Heart left ventricle (tissue), 16 donors: ENCODE measurements at places on chromosomes 12 and 14. TPM values are rescaled to one million over a fixed set of nuclear protein-coding genes. Genes with fewer than 3 reads are reported as not detected.

DNA sequence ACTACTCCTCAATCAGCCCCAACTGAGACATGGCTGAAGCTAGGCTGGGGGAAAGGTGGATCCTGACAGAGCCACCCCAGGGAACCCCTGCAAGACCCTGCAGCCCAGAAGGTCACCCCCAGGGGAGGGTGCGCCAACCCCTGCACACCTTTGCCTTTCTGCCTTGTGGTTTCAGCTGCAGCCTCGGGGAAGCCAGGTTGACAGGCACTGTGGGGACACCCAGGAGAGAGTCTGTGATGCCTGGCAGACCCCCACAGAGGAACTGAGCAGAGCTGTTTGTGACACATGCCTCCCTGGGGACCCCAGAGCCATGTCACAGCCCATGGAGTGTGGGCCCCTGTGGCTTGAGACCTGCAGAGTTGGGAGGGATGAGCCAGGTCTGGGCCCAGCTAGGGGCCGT, 11.8 kb upstream of the HHIPL1 start:
- no peak for DNase-seq

The RDH12 gene
- total RNA-seq: not detected

- no peak for DNase-seq
Observed at GRCh38 chr12:27257104-27257843, 13.2 kb downstream of the STK38L start.

The LRRC10 gene
- total RNA-seq: 7.4 TPM

GRCh38 chr12:39619316-39619659, 315 bp downstream of the ABCD2 start:
- no peak for DNase-seq

The LRFN5 gene
- total RNA-seq: 0.28 TPM

The DCD gene
- total RNA-seq: not detected

DNA sequence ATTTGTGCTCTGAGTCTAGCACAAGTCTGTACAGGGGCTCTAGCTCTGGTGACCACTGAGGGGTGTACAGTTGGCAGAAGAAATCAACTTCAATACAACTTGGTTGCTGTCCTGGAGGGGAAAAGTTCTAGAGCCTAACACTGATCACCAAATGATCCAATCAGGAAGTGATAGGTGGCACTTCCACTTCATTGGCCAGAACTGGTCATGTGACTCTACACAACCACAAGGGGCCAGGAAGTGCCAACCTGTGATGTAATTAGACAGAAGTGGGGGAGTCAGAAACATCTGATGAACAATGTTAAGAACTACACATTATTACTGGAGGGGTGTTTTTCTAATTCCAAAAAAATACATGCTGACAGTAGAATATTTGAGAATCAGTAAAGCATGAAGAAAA, 401.6 kb downstream of the VRK1 start:
- DNase-seq: no peak

The PPP4R4 gene
- total RNA-seq: not detected

- no peak for DNase-seq
Observed at GRCh38 chr12:15684896-15685658, 104.1 kb downstream of the EPS8 start.

GRCh38 chr14:51925980-51926379, 63.4 kb upstream of the RTRAF start:
- no peak for DNase-seq

GRCh38 chr14:64912261-64912660, 2.0 kb upstream of the CHURC1 start:
- DNase-seq: no peak

- DNase-seq: no peak
Observed at GRCh38 chr12:111586986-111587385, 12.1 kb downstream of the ATXN2 start.

DNA sequence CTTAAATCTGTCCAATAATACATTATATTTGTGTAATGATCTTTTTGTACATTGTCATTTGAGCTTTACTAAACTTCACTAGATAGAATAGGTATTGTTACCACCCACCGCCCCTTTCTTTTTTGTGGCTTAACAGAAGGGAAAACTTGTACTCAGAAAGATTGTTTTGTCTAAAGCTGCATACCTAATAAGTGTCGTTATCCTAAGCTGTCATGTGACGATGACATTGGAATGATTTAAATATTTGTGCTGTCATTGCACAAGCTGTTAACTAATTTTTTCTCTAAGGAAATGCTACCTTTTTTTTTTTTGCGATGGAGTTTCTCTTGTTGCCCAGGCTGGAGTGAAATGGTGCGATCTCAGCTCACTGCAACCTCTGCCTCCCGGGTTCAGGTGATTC, 3.6 kb downstream of the DIP2B start:
- DNase-seq: no peak

DNA sequence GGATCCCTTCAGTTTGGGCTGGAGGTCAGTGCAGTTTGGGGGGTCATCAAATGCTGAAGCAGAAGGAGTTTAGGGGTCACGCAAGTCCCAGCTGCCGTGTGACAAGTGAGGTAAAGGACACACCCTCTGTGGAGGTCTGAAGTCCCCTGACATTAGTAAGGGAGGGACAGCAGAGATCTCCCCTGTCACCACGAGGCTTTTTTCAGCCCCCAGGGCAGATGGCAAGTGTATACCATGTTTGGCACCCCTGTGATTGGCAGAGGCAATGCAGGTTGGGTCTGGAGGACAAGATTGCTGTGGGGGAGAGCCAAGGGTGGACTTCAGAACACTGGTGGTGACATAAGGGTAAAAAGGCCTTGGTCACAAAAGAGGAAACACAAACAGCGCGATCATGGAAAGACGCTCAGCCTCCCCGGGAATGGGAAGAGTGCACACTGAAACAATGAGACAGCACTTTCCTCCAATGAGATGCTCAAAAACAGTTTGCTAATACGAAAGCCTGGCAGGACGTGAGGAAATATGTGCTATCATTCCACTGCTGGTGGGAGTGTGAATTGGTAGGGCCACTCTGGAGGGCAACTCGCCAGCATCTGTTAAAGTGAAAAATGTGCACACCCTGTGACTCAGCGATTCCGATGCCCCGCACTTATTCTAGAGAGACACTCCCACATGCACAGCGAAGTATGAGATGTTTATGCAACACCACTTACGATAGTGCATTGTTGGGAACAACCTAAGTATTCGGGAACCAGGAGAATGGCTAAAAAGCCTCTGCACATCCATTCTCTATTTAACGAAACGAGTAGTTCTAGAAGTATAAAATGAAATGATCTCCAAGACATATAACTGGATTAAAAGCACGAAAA, 14.4 kb upstream of the CD27 start:
- peak; percentile 69 for DNase-seq

DNA sequence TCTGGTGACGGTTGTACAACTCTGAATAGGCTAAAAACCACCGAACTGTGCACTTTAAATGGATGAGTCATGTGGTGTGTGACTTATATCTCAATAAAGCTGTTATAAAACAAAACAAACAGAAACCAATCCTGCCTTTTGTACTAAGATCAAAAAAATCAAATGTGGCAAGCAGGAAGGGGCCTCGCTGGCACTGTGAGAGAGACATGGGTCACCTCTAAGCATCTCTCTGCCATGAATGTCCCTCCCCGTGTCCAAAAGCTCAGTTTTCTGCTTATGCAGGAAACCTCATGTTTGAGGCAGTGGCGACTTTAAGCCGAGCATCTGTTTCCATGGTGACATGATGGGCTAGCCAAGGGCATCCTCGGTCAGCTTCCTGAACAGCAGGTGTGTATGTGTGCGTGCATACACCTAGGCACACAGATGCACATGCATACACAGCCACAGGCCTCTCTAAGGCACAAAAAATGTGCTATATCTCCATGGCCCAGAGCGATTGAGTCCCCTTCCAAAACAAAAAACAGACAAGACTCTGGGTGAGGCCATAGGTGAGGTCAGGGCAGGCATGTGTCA, 44.4 kb downstream of the ARL6IP4 start:
- DNase-seq: no peak

GRCh38 chr14:88770736-88771135, 22.0 kb downstream of the EML5 start:
- DNase-seq: no peak

The C14orf119 gene
- total RNA-seq: 30.0 TPM

The SERPINA3 gene
- 54.0 TPM for total RNA-seq

GRCh38 chr14:83433618-83434017, 1900.0 kb upstream of the SEL1L start:
- DNase-seq: no peak

DNA sequence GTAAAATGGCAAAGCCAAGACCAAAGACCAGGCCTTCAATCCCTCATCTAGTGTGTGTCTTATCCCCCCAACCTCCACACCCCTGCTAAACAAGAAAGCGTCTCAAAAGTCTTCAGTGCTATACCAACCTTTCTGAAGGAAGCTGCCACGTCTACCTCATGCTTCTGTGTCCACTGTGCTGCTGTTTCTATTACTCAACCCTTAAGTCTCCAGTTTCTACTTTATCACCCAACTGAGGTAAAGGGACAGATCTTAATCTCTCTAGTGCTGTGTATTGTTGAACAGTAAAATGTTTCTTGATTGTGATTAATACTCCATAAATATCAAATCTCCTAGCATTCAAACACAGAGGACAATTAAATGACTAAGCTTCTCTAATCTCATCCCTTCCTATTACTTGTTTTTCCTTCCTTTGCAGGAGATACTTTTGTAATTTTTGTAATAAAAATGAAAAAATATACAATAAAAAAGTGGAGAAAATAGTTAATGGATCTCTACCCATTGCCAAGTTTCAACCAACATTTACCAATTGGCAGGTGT, 23.3 kb downstream of the BTBD7 start:
- DNase-seq: no peak

The RFLNA gene
- not detected for total RNA-seq

The KCNMB4 gene
- 2.1 TPM for total RNA-seq

DNA sequence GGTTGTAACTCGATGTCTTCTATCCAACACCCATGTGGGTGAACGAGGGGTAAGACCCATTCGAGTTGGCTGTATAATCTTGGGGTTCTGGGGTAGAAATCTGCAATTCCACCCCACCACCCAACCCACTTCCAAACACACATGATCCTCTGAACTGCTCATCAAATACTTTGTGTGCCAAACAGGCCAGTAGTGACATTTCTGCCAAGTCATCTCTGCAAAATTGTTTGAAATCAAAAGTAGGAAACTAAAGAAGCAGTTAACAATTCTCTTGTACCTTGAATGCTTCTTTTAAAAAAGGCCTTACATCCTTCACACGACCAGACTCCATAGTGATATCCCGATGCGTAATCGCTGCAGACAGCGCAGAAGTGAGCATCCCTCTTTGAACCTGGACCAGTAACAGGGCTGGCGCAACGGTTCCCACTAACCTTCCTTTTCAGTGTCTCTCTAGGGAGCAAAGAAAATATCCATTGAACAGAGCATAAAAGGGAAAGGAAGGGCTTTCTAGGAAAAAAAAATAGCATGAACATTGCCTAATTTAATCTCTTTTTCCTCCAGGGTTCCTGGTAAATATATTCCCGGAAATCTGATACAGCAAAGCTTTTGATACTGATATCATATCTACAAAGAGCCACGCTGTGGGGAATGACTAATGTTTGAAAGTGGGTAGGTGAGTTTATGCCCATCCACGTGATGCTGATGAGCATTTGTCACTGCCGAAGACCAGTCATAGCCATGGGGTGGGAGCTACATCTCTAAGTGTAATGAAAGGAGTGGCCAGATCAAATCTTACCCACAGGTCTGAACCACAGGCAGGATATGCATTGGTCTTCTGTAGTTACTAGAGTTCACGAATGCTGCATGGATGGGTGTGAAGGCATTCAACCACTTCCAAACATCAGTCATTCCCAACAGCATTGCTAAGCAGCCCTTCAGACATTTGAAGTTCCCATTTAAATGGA, 14.2 kb downstream of the ESR2 start:
- DNase-seq: no peak

GRCh38 chr12:71208053-71208685, 50.4 kb upstream of the TSPAN8 start:
- DNase-seq: no peak

The OLR1 gene
- 1.3 TPM for total RNA-seq

DNA sequence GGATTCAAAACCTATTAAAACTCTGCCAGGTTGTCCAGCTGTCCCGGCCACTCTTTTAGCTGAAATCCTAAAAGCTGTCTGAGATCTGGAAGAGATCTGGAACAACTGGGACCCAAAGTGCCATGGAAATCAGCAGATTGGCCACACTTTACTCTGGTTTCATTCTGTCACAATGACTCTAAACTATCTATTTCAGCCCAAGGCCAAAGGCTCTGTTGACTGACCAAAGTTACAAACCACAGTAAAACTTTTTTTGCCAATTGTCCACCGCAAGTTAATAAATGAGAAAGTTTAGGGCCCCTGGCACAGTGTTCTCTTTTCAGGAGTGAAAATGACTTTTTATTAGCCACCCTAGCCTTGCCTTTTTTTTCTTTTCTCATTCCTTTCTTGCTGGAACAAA, 113.4 kb upstream of the CPM start:
- DNase-seq: no peak

GRCh38 chr12:32116897-32117296, 10.2 kb downstream of the BICD1 start:
- no peak for DNase-seq

- DNase-seq: peak; percentile 53
Observed at GRCh38 chr12:130761537-130762318, 45.6 kb upstream of the RIMBP2 start.

The IRAK3 gene
- total RNA-seq: 8.0 TPM

- no peak for DNase-seq
Observed at GRCh38 chr14:38481952-38482678, 226.2 kb upstream of the CLEC14A start.

- DNase-seq: peak; percentile 45
Observed at GRCh38 chr12:52370926-52371608, 3.8 kb upstream of the KRT85 start.

DNA sequence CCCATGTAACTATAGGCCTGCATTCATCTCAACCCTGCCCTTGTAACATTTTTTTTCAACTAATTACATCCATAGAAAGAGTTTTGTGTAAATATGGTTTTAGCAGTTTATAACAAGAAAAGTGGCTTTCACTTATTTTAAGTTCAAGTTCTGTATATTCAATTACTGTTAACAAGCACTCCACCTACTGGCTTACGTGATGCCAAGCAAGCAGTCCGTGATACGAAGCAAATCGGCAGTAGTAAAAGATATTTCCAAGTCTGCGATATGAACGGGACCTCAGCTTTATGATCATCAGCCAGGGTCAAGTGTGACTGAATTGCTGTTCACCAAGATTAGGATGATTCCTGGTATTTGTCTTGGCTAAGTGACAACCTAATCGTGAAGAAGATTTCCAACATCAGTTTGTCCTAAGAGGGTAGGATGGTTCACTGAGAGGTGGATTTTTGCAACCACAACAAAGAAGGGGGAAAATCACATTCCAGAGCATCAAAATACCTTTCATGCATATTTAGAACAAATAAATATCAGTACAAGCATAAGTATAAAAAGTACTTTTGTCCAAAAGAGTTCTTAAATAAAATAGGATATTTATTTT, 456.2 kb downstream of the FOXG1 start:
- no peak for DNase-seq

GRCh38 chr12:46556105-46556559, 183.6 kb upstream of the SLC38A2 start:
- no peak for DNase-seq
